ENCODE measurements at places on chromosomes 5 and 9.
A peak's percentile ranks its signal among the peaks of the same experiment; 100 is the strongest.

DNA sequence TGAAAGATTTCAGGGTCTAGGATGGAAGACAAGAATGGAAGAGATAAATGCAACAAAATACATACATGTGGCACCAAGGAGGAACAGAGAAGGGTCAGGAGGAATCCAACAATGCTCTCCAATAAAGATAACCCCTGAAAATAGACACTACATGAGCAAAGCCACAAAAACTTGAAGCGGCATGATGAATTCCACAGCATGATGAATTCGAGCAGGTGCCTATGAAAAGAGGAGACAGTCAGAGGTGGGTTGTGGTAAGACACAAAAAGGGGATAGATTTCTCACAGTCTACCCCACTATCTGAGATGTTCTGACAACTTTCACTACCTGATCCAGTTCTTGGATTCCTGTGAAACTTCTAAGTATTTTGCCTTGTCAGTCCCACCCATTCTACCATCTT lies 81.5 kb upstream of the PAPPA start:
- DNase-seq = no peak

- DNase-seq = peak; percentile 35
Measured at GRCh38 chr5:138979684-138980280, 104.6 kb upstream of the LRRTM2 start.

DNA sequence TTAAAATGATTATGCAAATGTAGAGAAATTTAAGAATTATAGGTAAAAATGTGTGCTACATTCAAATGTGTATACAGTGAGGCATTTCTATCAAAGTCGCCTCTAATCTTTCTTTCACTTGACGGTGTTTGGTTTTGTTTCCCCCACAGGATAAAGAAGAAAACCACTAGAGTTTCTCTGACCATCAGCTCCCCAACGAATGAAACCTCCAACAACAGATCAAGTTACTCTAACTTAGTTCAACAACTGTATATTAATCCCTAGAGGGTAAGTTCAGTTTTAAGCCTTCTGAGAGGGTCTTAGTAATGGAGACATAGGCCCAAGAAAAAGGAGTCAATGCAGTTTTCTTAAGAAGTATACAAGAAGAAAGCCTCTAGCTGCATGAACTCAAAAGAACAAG lies 11.5 kb upstream of the MYOT start:
- DNase-seq = no peak

DNA sequence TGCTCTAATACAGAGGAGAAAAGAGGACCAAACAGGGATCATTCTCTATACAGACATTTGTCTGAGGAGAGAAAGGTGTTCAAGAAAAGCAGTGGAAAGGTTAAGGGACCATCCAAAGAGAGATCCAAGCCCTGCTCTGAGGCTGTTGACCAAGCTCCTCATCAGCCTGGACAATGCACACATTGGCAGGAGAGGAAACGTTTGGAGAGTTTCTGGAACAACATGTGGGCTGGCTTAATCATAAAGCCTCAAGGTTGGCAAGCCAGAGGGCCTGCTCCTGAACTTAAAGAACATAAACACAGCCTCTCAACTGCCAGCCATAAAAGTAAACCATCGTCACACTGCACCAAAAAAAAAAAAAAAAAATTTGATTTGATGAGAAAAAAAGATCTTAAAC lies 184.4 kb upstream of the SLC12A2 start:
- DNase-seq = no peak

DNA sequence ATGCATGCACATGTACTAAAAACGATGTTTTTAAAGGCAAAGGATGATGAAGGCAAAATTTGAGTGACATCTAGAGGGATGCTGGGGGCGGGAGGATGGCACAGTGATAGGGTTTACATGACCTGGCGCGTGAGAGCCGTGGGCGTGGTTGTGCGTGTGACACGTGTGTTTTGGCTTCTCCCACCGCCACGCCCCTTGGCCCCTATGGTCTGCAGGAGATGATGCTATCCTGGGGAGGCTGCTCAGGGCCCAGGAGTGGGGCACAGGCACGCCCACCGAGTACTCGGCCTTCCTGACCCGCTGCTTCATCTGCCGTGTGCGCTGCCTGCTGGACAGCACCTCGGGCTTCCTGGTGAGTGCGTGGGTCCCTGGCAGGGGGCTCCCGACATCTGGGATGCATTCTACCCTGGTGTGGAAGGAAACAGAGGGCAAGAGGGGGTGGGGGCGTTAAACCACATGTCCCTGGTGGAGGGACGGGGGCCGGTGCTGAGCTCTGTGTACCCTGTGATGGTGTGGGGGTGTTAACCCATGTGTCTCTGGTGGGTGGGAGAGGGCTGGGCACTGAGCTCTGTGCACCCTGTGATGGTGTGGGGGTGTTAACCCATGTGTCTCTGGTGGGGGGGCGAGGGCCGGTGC lies 19.2 kb upstream of the EXOC3 start:
- DNase-seq = no peak

GRCh38 chr5:137486707-137487106 lies 12.4 kb downstream of the SPOCK1 start:
- no peak for DNase-seq

DNA sequence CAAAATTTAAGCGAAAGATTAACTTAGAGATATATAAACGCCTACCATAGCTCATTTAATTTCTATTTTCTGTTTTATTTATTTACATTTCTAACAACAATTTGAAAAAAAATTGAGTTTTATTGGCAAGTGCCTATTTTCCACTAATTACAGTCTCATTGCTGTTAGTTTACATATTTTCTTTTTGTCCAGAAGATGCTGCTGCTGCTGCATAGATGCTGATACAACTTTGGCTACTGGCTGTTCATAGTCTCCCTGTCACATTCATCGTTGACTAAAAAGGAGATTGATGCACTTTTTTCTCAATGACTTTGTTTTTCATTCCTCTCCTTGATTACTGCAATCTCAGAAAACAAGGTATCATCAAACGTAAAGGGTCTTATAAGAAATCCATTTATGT lies 235.4 kb downstream of the CDH9 start:
- DNase-seq = no peak

DNA sequence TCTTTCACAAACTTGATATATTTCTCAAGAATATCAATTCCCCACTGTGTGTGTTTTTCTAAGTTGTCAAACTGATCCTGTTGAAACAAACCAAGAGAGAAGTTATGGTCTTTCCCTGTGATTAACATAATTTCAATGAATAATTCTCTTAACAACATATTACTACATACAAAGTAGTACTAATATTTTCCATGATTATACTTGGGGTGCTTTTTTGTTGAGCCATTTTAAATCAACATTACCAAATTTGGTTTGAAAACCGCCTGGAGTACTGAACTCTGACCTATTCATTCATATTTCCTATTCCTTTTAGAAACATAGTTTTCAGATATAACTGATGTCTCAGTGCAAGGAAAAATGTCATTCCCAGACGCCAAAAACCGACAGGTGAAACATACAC lies 48.1 kb downstream of the FNBP1 start:
- DNase-seq = no peak

- DNase-seq = no peak
Measured at GRCh38 chr9:3908731-3909130, 382.9 kb upstream of the RFX3 start.

DNA sequence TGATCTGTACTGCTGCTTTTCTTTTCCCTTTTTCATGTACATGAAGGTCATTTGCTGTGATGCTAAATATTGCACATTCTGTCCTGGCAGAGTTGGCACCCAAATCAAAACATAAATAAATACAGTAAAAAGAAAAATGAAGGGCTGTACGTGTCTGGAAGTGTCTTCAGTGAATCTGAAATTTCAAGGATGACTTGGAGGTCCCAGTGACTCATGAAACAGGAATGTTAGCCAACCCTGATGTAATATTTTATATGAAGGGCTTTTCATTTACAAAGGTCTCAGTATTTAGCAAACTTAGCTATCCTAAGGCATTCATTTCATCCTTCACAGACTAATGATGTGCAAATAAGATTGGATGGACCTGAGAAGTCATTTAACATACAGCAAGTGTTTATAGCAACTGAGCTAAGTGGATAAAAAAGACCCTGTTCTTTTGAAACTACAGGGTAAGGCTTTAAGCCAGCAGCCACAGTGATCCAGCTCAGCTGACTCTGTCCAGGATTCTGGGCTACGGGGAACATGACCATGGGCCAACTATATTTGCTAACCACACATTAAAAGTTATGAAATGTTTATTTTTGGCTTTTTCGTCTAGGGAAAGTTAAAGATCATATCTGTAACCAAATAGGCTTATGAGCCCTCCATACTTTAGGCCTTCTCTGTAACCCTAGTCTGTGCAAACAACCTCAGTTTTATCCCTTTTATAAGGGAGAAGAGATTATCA lies 104.0 kb upstream of the DMRTA1 start:
- DNase-seq = no peak

- no peak for DNase-seq
Measured at GRCh38 chr5:140115186-140115500, 1.2 kb downstream of the PURA start.

GRCh38 chr5:59115345-59115744 lies 532.5 kb downstream of the RAB3C start:
- no peak for DNase-seq

GRCh38 chr5:113043491-113043931 lies 66.9 kb downstream of the DCP2 start:
- no peak for DNase-seq

DNA sequence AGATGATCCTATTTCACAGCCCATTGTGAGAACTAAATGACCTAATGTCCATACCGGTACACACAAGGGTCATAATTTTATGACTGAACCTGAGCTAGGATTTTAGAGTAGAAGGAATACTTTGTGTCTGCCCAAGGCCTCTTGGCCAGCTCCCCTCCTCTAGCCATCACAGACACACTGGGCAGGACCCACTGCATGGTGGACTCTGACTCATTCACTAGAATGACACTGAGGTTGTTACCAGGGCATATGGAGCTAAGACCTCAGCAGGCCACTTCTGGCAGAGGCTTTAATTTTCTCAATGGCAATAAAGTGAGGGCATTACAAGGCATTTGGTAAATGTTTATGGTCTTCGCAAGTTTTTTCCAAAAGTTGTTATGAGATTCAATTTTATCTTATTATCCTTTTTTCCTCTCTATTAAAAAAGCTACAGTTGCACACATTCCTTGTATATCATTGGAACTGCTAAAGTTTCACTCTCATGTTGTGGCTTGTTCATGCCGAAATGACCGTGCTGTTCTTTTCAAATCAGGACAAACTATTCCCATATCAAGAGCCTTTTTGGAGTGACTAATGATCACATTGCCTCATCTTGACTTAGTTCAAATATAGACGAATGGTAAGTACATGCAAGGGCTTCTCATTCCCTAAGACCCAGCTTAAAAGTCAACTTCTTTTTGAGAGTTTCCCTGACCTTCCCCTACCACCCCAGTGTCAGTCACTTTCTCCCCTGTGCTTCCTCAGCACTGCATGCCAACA lies 595.7 kb downstream of the ACTL7B start:
- no peak for DNase-seq

GRCh38 chr9:98584059-98584458 lies 124.7 kb downstream of the GABBR2 start:
- no peak for DNase-seq

GRCh38 chr5:132233081-132233480 lies 5.4 kb upstream of the P4HA2 start:
- no peak for DNase-seq

DNA sequence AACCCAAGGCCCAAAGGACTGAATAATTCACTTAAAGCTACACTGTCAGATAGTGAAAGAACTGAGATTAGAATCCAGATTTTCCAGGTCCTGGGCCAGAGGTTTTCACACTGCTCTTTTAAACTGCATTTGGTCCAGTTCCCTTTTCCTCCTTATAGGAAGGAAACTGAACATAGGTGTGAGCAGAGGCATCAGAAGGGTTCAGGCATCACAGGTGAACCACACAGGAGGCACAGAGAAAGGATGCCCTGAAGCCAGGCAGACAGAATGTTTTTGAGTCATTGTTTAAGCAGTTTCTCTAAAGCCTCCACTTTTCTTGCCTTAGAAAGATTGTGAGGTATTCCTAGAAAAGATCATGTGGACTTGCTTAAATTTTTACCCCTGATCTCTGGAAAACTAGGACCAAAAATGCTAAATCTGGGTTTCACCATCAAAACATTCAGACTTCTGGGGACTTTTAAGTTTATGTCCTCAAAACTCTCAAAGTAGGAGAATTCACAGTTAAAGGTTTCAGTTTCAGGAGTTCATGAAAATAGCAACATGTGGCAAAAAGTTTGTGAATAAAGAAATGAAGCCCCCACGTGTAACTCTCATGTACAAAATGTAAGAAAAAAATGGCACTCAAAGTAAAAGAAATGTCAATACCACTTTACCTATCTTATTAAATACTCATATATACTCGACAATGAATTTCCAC lies 386.1 kb downstream of the NTRK2 start:
- DNase-seq = no peak

- no peak for DNase-seq
Measured at GRCh38 chr5:17290540-17290974, 73.1 kb downstream of the BASP1 start.

DNA sequence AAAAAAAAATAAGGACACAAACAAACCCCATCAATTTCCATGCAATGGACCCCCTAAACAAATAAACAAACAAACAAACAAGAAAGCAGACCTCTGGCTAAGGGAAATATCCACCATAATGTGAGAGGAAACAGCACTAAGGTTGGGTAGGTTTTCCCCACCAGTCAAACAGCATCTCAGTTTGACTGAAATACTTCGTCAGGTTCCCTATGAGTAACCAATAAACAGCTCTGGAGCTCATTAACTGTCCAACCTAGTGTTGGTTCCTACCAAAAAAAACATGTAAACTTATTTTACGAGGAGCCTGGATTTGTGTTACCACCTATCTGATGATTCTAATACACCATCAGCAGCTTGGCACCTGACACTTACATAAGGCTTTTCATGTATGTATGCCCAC lies 198.5 kb upstream of the TARS1 start:
- no peak for DNase-seq

GRCh38 chr5:18119156-18119785 lies 485.0 kb downstream of the TAF11L14 start:
- DNase-seq = no peak

GRCh38 chr5:73143716-73144115 lies 23.3 kb downstream of the TMEM171 start:
- no peak for DNase-seq

DNA sequence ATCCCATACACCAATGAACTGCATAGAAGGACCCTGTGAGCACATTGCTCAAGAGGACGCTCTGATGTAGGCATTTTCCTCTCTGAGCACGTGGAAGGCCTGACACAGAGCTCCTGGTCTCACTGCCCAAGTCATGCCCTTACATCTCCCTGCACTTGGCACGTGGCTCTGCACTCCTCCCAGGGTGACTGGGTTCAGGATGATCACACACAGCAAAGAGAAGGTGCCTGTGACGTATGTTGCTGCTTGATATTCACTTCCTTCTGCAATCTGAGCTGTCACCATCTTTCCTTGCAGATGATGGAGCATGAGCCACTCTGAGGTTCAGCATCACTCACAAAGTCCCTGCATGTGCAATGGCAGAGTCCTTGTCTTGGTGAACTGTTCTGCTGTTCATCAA lies 125.2 kb downstream of the FSTL4 start:
- no peak for DNase-seq

DNA sequence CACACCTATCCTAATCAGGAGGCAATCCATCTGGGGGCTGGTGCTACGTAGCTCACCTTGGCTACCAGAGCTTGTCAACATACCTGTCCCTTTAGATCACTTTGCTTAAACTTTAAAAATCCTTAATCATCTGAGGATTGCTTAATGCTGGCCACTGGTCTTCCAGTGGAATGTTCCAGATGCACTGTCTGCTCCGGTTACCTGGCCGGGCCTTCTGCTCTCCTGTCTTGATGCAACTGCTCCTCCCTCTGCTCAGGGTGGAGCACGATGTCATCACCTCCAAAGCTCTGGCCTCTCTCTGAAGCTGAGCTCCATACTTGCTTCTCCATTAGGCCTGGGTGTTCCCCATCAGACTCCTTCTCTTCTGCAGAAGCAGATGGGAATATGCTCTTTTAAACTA lies 106.5 kb upstream of the OTULINL start:
- no peak for DNase-seq

- no peak for DNase-seq
Measured at GRCh38 chr5:78747705-78748359, 99.3 kb upstream of the LHFPL2 start.
